ENCODE measurements at places on chromosomes 7 and 10.

DNA sequence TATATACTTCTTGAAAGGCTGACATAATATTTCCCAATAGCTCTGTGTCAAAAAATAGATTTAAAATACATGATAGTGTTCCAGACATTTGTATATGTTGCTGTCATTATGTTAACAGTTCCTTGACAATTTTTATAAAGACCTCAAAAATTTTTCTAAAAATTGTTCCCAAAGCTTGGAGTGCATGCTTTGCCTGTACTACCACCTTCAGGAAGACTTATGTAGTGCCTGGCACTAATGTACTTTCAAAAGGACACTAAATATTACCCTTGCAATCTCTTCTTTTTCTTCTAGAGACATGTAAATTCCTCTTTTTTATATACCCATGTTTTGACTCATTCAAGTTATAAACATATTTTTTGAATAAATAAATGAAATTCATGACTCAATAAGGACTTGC lies 48.0 kb upstream of the SP8 start:
- DNase-seq, result no peak

- no peak for DNase-seq
Observed at GRCh38 chr7:25968205-25968993, 183.6 kb upstream of the NFE2L3 start.

DNA sequence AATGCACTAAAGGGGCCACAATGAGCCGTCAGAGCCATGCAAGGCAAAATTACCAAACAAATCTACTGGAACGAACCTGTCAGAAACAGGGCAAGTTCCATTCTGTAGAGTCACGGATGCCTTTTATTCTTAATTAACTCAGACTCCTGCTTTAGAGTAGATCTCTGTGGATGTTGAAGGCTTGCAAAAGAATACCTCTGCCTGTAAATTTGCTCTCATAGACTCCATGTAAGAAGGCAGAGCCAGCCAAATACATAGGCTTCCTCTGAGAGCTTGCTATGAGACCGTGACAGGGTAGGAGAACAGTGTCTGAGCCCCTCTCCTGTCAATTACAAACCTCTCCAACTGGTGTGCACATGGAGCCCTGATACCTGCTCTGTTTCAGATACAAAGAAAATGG lies 787.9 kb upstream of the POM121L12 start:
- DNase-seq, result no peak

GRCh38 chr7:127793582-127793981 lies 141.6 kb downstream of the SND1 start:
- no peak for DNase-seq

GRCh38 chr7:70338015-70338414 lies 739.7 kb downstream of the AUTS2 start:
- DNase-seq, result no peak

DNA sequence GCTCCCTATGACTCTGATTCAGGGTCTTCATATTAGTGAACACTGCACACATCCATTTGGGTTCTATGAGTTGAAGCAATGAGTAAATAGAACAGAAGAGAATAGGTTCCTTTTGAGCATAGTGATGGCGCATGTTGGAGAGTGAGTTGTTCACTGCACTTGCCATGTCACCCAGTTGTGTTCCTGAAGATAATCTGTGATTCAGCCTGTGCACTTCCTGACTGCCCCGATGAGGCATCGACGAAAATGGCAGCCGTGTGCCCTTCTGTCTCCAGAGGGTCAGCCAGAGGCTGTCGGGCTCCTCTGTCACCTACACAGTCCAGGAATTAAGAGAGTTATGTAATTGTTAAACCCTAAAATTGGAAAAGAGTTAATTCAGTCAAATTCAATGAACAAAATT lies 94.7 kb downstream of the GALNT11 start:
- DNase-seq, result no peak

DNA sequence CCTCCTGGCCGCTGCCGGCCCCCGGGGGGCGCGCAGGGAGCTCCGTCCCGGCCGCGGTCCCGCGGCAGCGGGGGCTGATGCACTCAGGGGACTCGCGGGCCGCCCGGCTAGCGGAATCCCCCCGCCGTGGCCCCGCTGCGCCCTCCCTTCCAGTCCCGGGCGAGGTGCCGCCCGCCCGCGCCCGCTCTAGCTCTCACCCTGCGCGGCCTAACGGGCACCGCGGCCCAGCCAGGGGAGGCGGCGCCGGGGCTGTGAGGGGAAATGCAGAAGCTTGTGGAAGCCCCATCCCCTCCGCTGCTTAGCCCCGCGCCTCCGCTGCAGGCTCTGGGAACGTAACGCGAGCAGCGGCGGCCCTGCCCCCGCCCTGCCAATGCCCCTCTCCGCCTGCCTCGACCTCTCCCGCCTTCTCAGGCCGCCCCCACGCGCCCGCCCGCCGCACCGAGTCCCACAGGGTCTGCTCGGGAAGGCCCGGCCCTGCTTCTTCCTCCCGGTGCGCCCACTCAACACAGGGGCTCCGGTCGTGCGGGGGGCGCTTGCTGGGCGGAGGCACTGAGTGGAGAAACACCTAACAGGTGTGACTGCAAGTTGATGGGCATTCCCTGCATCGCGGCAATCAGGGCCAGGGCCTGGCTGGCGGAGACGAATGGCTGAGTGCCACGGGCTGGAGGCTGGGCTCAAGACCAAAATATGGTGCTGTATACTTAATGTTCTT lies 384 bp upstream of the TMEM229A start:
- DNase-seq, result no peak

- DNase-seq, result no peak
Observed at GRCh38 chr7:78576236-78576635, 777.7 kb downstream of the PHTF2 start.

DNA sequence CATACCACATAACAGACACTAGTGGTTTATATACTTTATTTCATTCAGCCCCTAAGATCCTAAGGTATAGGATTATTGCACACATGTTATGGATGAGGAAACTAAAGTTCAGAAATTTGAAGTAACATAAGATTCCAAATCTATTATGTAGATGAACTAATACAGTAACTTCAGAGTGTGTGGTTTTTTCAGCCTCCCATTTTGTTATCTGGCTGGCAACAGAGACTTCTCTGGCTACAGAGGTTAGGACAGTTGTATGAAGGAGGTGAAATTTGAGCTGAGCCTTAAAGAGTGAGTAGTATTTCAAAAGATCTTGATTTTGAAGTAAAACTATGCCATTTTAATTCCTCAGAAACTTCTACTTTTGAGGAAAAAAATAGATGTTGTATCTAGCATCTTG lies 125.4 kb downstream of the MAPK8 start:
- no peak for DNase-seq

- no peak for DNase-seq
Observed at GRCh38 chr7:119931230-119931824, 341.6 kb upstream of the KCND2 start.

DNA sequence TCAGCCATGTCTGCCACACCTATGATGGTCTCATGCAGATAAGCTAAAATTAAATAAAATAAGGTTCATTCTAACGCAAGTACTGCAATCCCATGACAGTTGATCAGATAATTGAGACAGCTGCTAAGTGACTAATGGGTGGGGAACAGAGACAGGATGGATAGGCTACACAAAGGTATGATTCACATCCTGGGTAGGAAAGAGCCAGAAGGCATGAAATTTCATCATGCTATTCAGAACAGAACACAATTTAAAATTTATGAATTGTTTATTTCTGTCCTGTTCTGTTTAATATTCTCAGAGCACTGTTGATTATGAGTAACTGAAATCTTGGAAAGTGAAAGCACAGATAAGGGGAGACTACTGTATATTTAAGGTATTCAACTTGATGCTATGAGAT lies 381.8 kb upstream of the SORCS1 start:
- no peak for DNase-seq

GRCh38 chr7:30915751-30916150 lies 4.1 kb downstream of the AQP1 start:
- DNase-seq, result no peak

- no peak for DNase-seq
Observed at GRCh38 chr10:22442063-22442462, 96.8 kb downstream of the SPAG6 start.

DNA sequence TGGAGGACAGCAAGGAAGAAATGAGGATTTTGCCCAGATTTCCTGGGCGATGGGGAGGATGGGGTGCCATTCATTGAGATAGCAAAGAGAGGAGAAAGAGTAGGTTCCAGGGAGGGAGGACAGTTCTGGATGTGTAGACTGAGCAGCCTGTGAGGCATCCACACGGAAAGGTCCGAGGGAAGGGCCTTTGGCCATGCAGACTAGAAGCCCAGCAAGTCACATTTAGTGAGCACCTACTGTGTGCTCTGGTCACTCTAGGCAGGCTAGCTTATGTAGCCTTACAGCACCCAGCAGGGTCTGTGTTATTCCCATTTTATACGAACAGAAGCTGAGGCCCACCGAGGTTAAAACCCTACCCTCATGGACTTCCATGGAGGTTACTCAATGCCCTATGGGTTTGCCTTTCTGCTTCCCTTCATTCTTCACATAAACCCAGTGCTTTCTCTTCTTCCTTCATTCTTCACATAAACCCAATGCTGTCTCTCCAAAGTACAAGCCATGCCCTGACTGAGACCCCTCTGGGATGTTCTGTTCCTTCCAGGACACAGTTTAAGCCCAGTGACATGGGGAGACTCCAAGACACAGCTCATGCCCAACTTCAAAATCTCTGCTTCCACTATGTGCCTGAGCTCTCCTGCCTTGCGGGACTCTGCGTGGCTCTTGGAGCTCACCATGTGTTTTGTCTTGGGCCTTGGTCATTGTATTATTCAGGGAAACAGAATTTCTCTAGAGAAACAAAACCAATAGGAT lies 13.7 kb downstream of the IL2RA start:
- no peak for DNase-seq

GRCh38 chr7:129127154-129127553 lies 17.4 kb upstream of the TSPAN33 start:
- DNase-seq, result no peak

DNA sequence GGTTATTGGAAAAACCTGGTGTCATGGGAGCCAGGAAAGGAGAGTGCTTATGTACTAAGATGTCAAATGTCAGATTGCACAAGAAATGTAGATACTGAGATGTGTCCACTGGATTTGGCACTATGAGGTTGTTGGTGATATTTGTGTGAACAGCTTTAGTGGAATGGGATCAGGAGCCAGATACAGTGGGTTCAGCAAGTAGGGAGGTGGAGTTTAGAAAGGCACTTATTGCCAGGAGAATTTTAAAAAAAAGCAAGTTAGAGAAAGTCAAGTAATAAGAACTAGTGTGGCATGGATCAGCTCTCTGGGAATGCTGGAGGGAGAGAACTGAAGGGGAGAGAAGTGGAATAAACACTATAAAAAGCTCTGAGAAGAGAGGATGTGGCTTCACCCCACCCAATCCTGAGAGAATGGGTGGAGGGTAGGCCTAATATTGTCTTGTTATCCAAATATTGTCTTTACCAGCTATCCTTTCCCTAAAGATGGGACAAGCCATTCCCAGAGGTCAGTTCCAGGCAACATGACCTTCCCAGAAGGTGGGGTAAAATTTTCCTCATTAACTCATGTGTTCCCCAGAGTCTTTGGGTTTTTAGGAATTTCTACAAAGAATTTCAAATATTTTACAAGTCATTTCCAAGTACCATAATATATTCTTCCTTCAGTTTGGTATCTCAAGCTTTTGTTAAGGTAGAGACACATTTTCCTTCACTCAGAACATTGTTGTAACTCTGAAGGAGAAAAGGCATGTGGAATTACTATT lies 42.3 kb downstream of the ENTPD1 start:
- DNase-seq, result no peak

DNA sequence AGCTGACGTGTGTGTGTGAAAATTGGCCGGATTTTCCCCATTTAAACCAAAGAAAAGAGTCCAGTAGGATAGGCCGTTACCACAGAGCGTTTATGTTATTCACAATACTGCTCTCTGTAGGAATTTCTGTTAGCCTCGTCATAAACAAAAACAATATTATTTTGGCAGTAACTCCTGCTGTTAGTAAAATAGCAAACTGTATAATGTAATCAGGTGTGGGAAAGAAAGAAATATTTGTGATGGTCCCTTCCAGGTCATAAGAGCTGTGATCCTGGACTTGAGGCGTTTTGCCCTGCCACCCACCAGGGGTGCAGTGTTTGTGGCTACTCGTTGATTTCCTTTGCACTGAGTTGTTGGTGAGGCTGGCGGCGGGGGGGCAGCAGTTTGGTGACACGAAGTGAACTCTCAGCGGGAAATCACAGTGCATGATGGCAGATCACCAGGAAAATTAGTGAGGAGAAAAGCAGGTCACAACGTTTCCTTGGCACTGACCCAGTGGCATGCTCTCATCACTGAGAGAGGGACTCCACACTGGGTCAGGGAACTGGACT lies 2.8 kb downstream of the EEPD1 start:
- DNase-seq, result no peak

DNA sequence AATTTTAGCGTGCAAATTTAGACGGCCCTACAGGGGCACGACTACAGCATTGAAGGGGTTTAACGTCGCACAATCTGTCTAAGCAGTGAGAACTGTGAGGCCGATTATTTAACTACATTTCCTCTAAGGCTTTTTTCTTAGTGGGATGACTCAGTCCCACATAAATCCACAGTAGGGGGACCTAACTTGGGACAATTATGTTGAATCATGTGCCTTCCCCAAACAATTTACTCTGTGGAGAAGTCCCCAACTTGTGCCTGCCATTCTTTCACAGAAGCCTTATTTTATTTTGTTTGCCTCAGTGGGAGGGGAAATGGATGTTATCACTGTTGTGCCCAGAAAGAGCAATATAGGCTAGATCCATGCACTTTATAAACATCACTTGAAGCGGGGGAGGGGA lies 80.3 kb upstream of the CDCA7L start:
- DNase-seq, result no peak

GRCh38 chr7:92932450-92932849 lies 96.1 kb upstream of the CDK6 start:
- DNase-seq, result no peak

GRCh38 chr7:50284296-50284695 lies 20.2 kb upstream of the IKZF1 start:
- no peak for DNase-seq

Measured in activated CD4-positive, alpha-beta T cell treated with anti-CD3 and anti-CD28 coated beads for 1 hour (primary cell).